ENCODE measurements at places on chromosomes 2 and 18.

- H3K27ac ChIP-seq = no peak overlapping the region
- H3K4me1 ChIP-seq = no peaks in the 10 kb centered on the region
- DNase-seq = no peak
- H3K4me3 ChIP-seq = no peak overlapping the region
- no peaks in the 10 kb centered on the region for H3K36me3 ChIP-seq
Measured at GRCh38 chr2:151381266-151381665, 23.9 kb downstream of the TNFAIP6 start.

DNA sequence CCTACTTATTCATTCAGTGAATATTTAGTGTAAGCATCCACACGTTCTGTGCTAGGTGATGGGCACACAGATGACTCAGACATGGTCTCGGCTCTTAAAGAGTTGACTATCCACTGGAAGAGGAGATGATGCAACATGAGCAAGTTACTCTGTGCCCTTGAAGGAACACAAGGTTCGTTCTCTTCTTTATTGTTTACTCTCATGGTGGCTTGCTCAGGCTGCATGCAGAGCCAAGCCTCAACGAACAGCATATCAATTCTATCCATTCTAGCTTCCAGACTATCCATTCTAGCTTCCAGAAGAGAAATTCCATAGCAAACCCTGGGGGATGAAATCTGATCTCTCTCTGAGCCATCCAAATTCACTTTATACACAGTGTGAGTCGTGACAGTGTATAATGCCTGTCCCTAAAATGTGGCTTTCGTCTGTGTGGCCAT lies 68.1 kb upstream of the CTAGE1 start:
- no peaks in the 10 kb centered on the region for H3K4me1 ChIP-seq
- no peak overlapping the region for H3K4me3 ChIP-seq
- H3K27me3 ChIP-seq = no peaks in the 10 kb centered on the region
- no peak overlapping the region for H3K27ac ChIP-seq

GRCh38 chr2:134917360-134917865 lies 1.2 kb upstream of the CCNT2 start:
- H3K27me3 ChIP-seq = no peaks in the 10 kb centered on the region
- H3K27ac ChIP-seq = peak overlapping the region; percentile 98
- peak; percentile 11 for DNase-seq

DNA sequence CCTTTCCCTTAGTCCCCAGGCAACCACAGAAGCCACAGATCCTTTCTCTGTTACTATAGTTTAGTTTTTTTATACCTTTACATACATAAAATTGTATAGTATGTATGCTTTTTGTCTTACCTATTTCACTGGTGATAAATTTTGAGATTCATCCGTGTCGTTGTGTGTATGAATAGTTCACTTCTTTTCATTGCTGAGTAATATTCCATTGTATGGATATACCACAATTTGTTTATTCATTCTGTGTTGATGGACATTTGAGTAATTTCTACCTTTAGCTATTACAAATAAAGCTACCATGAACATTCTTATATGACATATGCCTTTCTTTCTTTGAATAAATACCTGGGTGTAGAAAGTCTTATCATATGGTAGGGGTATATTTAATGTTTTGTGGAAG lies 102.8 kb upstream of the CERS6 start:
- DNase-seq = no peak
- no peaks in the 10 kb centered on the region for H3K27me3 ChIP-seq
- H3K36me3 ChIP-seq = no peaks in the 10 kb centered on the region
- peaks cover 18% of the 10 kb centered on the region for H3K4me1 ChIP-seq
- no peak overlapping the region for H3K4me3 ChIP-seq

DNA sequence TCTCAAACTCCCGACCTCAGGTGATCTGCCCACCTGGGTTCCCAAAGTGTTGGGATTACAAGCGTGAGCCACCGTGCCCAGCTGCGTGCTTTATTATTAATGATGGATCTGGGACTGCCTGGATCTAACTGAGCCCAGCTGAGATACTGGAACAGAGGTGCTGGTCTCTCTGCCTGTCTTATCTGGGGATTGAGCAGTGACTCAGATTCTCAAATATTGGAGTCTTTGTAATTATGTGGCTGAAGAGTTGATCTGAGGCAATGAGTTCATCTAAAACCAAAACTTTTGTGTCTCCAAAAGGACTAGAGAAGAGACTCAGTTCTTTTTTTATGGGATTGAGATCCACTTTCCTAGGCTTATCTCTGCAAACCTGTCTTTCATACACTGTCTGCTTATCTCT lies 16.3 kb downstream of the PLEKHB2 start:
- no peaks in the 10 kb centered on the region for H3K27me3 ChIP-seq
- no peaks in the 10 kb centered on the region for H3K36me3 ChIP-seq
- no peaks in the 10 kb centered on the region for H3K4me1 ChIP-seq

GRCh38 chr18:77111449-77111848 lies 21.1 kb downstream of the MBP start:
- no peak overlapping the region for H3K27ac ChIP-seq
- no peaks in the 10 kb centered on the region for H3K36me3 ChIP-seq
- no peak for DNase-seq

DNA sequence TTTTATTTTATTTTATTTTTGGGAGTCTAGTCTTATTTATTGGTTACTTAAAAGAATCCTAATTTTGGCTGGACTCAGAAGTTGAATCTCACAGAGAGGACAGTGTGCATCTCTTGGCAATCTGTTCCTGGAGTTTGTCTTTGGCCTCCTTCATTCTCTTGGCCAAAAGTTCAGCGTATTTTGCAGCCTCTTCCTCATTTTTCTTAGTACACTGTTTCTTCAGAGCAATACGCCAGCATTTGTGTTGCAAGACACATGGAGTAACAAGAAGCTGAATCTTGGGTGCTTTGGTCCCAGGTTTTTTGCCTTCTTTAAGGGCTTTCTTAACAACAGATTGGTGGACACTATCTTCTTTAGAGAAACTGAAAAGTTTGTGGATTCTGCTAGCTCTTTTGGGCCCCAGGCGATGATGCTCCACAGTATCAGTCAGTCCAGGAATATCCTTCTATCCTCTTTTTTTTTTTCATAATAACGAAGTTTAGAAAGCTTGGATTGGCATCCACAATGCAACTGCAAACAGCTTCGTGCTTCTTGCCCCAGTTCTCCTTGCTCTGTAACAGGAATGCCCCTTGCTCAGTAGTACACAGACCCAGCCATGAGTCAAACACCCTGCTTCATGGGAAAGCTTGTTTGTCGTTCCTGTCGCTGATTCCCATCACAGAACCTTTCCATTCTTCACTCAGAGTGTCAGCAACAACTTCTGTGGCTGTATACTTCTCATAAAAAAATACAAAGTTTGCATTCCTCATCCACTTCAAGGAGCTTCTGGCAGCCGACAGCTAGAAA lies 34.8 kb upstream of the RFX8 start:
- no peaks in the 10 kb centered on the region for H3K27me3 ChIP-seq
- no peak overlapping the region for H3K27ac ChIP-seq
- DNase-seq = no peak
- H3K4me1 ChIP-seq = no peaks in the 10 kb centered on the region

DNA sequence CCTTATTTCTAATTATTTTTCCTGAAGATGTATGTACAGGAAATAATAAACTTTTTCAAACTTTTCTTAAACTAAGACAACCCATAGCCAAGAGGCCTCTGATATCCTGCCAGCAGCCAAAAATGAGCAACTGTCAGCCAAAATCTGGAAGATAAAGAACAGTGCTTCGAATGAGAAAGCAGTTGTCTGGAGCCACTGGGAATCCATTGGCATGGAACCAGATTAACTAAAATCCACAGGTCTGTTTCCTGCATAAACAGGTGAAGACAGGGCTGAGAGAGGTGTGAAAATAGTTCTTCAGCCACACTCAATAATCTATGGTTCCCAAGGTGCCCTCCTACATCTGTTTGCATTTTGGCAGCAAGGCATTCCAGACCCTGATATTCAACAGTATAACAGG lies 1076.7 kb upstream of the PIK3C3 start:
- no peak overlapping the region for H3K27ac ChIP-seq
- DNase-seq = no peak
- H3K36me3 ChIP-seq = no peaks in the 10 kb centered on the region
- H3K4me1 ChIP-seq = no peaks in the 10 kb centered on the region

- peak; percentile 84 for DNase-seq
- no peak overlapping the region for H3K27ac ChIP-seq
- H3K27me3 ChIP-seq = no peaks in the 10 kb centered on the region
- H3K36me3 ChIP-seq = no peaks in the 10 kb centered on the region
- no peak overlapping the region for H3K4me3 ChIP-seq
Measured at GRCh38 chr2:164599954-164600589, 21.2 kb downstream of the GRB14 start.

DNA sequence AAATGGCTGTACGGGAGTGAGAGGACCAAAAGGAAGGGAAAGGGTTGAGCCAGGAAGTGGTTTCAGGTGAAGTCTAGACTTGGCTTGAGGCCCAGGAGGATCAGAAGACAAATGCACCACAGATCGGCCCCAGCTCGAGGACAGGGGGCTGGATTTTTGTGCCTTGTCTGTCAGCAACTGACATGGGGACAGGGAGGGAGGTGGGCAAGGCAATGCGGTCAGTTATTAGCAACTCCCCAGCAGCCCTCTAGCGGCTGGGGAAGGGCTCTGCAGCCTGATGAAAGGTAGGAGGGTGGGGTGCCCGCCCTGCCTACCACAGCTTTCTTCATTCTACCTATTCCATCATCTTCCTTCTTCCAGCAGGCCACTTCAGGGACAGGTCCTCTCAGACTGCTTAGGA lies 50.0 kb downstream of the CPO start:
- peak; percentile 64 for DNase-seq
- no peaks in the 10 kb centered on the region for H3K36me3 ChIP-seq
- no peaks in the 10 kb centered on the region for H3K4me1 ChIP-seq
- H3K27me3 ChIP-seq = no peaks in the 10 kb centered on the region
- no peak overlapping the region for H3K27ac ChIP-seq
- no peak overlapping the region for H3K4me3 ChIP-seq

DNA sequence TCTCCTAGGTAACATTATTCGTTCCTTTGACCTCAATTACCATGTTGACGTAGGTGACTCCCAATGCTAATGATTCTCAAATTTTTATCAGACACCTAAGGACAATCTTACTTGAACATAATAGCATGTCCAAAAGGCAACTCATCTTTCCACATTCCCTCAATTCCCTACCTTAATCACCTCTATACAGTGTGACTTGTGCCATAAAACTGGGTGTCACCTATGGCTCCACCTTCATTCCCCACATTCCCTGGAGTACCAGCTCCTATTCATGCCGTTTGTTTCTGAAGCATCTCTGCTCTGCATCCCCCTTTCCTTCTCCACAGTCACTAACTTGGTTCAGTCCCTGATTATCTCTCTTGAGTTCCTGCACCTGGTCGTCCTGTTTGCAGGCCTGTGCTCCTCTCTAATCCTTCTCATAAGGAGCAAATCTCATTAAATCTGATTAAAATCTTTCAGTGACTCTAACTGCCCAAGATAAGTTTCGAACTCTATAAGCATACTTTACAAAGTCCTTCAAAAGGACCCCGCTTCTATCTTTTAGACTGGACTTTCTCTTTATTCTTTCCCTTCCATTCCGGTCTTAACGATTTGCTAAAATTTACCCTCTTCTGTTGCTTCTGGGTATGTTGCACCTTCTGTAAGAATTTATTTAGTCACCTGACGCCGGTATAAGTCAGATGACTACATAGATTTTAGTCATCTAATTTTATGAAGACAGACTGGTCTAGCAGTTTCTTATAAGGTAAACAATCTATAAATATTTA lies 128.7 kb downstream of the OSBPL1A start:
- H3K36me3 ChIP-seq = no peaks in the 10 kb centered on the region
- H3K27me3 ChIP-seq = no peaks in the 10 kb centered on the region
- peaks cover 34% of the 10 kb centered on the region for H3K4me1 ChIP-seq
- no peak overlapping the region for H3K4me3 ChIP-seq
- peak; percentile 25 for DNase-seq
- H3K27ac ChIP-seq = no peak overlapping the region

DNA sequence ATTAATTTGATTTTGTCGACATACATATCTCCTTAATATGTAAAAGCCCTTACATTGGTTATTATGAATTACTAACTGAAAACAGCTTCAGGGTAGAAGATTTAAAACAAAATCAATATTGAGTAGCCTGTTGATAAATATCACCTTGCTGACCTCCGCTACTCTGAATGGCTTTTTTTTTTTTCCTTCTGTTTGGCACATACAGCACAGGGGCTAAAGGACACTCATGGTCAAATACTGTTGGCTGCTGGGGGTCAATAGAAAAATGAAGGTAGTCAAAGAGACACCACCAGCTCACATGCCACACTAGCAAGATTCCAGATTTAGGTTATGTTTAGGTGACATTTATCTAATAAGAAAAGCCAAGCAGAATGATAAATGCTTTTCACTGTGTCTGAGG lies 1642.4 kb upstream of the SLC39A10 start:
- no peak for DNase-seq
- no peaks in the 10 kb centered on the region for H3K4me1 ChIP-seq
- H3K4me3 ChIP-seq = no peak overlapping the region
- H3K27me3 ChIP-seq = no peaks in the 10 kb centered on the region
- H3K36me3 ChIP-seq = no peaks in the 10 kb centered on the region

DNA sequence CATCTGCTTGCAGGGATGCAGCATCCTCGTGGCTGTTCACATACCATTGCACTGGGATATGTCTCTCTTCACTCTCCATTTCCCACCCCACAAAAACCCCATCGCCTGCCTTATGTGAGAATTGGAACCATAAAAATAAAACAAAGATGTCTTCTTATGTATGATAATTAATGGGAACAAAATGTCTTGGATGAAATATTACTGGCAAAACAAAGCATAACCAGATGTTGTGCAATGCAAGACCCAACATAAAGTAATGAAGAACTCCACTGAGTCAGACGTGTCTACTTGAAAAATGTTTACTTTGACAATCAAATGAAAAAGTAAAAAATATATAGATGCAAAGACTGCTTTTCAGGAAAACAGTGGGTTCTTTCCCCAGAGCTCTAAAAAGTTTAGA lies 611.3 kb upstream of the SYT4 start:
- no peak for DNase-seq
- no peaks in the 10 kb centered on the region for H3K27me3 ChIP-seq
- no peaks in the 10 kb centered on the region for H3K4me1 ChIP-seq
- H3K4me3 ChIP-seq = no peak overlapping the region
